ENCODE measurements at places on chromosomes 2 and 18. TPM values are rescaled to one million over a fixed set of nuclear protein-coding genes. Genes with fewer than 3 reads are reported as not detected.

The FTCDNL1 gene
- polyA plus RNA-seq: 0.87 TPM

The FOXD4L1 gene
- polyA plus RNA-seq: 0.02 TPM

The KATNAL2 gene
- polyA plus RNA-seq: 0.63 TPM

The RMND5A gene
- polyA plus RNA-seq: 8.4 TPM

The SDC1 gene
- 890 TPM for polyA plus RNA-seq

The PFN4 gene
- 0.45 TPM for polyA plus RNA-seq

The CNDP1 gene
- not detected for polyA plus RNA-seq

The RBKS gene
- polyA plus RNA-seq: 1.5 TPM

The SATB2 gene
- polyA plus RNA-seq: 0.57 TPM

The RELCH gene
- 4.6 TPM for polyA plus RNA-seq

The SGO2 gene
- polyA plus RNA-seq: 8.1 TPM

The LRP1B gene
- polyA plus RNA-seq: not detected

The CROCC2 gene
- polyA plus RNA-seq: not detected

The FLACC1 gene
- 0.04 TPM for polyA plus RNA-seq

The DNAJC5G gene
- polyA plus RNA-seq: not detected

The CYS1 gene
- 0.14 TPM for polyA plus RNA-seq

The VWC2L gene
- polyA plus RNA-seq: not detected

The DPYSL5 gene
- not detected for polyA plus RNA-seq

The NPHP1 gene
- polyA plus RNA-seq: 6.0 TPM

The CLEC4F gene
- polyA plus RNA-seq: not detected

The TGIF1 gene
- polyA plus RNA-seq: 48.7 TPM

DNA sequence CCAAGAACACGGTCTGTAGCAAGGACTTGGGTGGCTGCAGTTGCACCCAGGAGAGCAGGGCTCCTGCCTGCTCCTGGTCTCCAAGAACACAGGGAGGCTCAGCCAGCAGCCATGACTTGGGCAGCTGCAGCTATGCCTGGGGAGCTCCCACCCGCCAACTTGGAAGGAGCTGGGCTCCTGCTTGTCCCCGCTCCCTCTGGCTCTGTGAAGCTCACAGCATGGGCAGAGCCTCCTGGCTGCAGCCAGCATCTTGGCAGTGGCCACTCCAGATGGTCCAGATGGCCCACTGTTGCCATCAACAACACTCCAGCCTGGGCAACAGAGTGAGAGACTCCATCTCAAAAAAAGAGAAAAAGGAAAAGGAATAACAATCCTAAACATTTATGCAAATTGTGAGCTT, 5.2 kb downstream of the ZSCAN30 start:
- no peak for DNase-seq

DNA sequence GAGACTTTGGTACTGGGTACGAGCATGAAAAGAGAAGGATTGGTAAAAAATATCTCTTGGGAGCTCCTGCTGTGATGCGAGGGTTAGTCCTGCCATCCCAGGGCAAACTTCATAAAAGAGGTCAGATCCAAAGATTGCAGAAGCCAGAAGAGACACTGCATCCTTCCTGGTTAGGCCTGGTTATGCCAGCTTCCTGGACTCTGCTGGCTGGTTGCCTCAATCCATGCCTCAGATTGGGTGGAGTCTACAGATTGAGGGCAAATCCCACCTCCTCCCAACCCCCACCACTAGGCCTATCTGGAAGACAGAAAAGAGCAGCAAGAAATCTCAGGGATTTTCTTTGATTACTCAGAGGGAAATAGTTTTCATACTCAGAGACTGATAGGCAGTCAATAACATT, 5.3 kb upstream of the ACADL start:
- DNase-seq: no peak

DNA sequence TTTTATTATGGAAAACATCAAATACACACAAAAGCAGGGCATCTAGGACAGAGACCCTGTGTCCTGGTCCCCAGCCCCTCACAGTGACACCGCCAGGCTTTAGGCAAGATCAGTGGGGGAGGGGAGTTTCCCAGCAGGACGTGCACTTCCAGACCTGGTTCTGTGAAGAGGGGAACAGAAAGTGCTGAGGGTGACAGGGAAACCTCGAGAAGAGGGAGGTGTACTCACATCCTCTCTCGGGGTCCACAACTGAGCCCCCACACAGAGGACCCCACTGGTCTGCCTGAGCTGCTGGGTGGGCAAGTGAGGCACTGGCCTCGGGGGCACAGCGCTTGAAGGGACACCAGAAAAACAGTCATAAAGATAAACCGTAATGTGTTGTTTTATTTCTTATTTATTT, 4.4 kb upstream of the GPR35 start:
- no peak for DNase-seq

- no peak for DNase-seq
These were observed 234.2 kb downstream of the TTC32 start for GRCh38 chr2:19667536-19667949.

GRCh38 chr18:950882-951495, 46.3 kb downstream of the ADCYAP1 start:
- DNase-seq: peak; percentile 20

DNA sequence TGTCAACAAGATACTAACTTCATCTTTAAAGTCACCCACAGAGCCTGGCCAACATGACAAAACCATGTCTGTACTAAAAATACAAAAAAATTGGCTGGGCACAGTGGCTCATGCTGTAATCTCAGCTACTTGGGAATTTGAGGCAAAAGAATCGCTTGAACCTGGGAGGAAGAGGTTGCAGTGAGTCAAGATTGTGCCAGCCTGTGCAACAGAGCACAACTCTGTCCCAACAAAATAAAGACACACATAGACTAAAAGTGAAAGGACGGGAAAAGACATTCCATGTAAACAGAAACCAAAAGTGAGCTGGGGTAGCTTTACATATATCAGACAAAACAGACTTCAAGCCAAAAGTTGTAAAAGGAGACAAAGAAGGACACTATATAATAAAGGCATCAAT, 34.8 kb downstream of the USP34 start:
- DNase-seq: no peak

- peak; percentile 71 for DNase-seq
These were observed 177.1 kb downstream of the ETAA1 start for GRCh38 chr2:67574230-67574629.

- DNase-seq: peak; percentile 38
These were observed 529.1 kb upstream of the HNMT start for GRCh38 chr2:137435162-137435561.

- peak; percentile 64 for DNase-seq
These were observed 70.0 kb upstream of the ATL2 start for GRCh38 chr2:38446906-38447561.

GRCh38 chr2:140975237-140975636, 1155.6 kb downstream of the LRP1B start:
- DNase-seq: peak; percentile 32

GRCh38 chr2:240360645-240361475, 74.6 kb upstream of the GPC1 start:
- DNase-seq: no peak

GRCh38 chr18:40365526-40365925, 1589.5 kb upstream of the PIK3C3 start:
- DNase-seq: no peak

GRCh38 chr2:144774809-144775208, 254.9 kb upstream of the ZEB2 start:
- no peak for DNase-seq

GRCh38 chr2:168139852-168140251, 107.5 kb downstream of the STK39 start:
- no peak for DNase-seq

GRCh38 chr2:64857581-64858471, 131.4 kb upstream of the SLC1A4 start:
- DNase-seq: no peak

- peak; percentile 44 for DNase-seq
These were observed 192.7 kb downstream of the DYSF start for GRCh38 chr2:71646028-71646427.

- no peak for DNase-seq
These were observed 60.3 kb upstream of the LMAN1 start for GRCh38 chr18:59419386-59419785.

- no peak for DNase-seq
These were observed 12.9 kb upstream of the TEX51 start for GRCh38 chr2:126885751-126886210.

DNA sequence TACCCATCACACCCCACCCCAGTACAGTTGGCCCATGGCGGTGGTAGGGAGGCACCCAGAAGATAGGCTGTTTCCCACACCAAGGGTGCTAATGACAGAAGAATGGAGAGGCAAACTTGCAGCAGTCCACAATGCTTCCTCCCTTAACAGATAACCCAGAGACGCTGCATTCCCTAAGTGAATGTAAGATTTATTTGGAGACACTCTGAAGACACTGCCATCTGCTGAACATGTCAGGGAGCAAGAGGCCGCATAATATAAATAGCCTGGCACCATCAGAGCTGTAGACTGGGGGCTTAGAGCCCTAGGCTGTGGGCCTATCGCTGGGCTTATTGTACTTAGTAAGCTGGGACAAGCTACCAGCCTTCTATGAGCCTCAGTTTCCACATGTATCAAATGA, 2.2 kb upstream of the IWS1 start:
- DNase-seq: no peak

- no peak for DNase-seq
These were observed 1.1 kb upstream of the CXCR4 start for GRCh38 chr2:136118819-136119716.

- DNase-seq: peak; percentile 41
These were observed 87.7 kb downstream of the SH3YL1 start for GRCh38 chr2:175880-176820.

- no peak for DNase-seq
These were observed 891.8 kb downstream of the DSC3 start for GRCh38 chr18:30150586-30151250.

DNA sequence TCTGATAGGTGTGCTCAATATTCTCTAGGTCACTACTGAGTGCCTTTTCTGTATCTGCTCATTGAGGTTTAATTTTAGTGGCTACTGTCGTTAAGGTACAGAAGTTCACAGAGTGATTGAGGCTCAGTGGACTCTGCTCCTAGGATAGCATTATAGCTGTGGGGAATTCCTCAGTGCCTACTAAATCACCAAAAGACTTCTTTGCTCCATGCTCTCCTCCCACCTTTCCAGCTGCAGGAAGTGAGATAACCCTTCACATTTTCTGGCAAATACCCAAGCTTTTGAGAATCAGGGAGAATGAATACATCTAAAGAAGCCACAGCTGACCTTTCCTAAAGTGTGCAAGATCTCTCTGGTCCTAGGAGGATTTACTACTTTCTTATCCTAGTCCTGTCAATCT, 95.2 kb upstream of the FSIP2 start:
- DNase-seq: peak; percentile 38

- peak; percentile 11 for DNase-seq
These were observed 192.1 kb upstream of the RND3 start for GRCh38 chr2:150679456-150680120.

DNA sequence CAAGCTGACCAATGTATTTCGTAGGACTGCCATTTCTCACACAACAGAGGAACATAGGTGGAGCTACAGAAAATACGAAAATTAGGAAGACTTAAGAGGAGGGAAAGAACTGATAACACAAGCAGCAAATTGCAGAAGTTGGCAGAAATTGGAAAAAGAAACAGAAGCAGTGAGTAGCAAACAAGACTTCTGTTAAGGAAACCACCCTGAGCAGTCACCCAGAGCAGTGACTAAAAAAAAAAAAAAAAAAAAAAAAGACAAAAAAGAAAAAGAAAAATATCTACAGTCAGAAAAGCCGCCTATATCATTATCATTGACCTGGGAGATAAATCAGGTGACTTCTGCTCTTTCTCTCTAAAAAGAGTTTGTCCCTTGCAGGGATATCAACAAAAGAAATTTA, 21.4 kb downstream of the STK17B start:
- no peak for DNase-seq

DNA sequence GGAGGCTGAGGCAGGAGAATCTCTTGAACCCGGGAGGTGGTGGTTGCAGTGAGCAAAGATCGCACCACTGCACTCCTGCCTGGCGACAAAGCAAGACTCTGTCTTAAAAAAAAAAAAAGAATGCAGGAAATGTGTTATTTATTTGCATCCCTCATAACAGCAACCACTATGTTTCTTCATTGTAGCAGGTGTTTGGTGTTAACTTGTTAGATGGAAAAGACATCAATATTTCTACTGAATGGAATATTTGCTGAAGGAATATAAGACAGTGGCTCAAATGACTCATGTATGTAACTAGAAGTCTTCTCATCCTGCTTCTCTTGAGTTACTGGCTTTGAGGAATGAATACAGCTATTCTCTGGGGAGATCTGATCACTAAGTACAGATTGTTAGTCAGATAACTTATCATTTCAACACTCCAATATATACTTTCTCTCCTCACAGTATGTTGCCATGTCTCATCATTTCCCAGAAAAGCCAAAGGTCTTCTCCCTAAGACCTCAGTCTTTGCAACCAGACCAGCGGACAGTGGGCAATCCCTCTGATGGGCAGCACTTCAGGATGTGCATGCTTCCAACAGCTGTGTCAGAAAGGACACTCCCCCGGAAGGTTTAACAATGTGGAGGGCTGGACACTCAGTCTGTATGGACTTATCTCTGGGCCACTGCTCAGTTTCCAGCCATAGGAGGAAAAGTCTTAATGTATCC, 104.4 kb upstream of the STK17B start:
- no peak for DNase-seq

DNA sequence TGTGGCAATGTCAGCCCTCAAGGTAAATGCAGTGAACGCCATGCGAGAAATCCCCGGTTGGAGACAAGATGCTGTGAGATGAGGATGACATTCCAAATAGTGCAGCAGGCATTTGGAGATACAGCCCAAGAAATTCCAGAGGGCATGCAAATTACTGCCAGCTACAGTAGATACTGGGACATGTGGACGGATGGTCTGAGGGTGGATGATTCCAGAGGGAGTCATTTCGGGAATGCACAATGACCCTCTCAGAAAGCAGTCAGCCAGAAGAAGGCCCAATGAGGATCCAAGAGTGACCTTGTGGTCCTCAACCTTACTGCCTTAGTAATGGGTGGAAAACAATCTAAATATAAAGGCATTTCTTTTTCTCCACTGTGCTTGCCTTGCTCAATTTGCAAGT, 111.3 kb downstream of the HNRNPLL start:
- DNase-seq: no peak

- peak; percentile 71 for DNase-seq
These were observed 334.7 kb upstream of the SLC39A10 start for GRCh38 chr2:195322324-195322723.

Measured in foreskin keratinocyte (primary cell).